Cardiac fibroblast (primary cell): ENCODE measurements at places on chromosomes 11 and 22.

DNA sequence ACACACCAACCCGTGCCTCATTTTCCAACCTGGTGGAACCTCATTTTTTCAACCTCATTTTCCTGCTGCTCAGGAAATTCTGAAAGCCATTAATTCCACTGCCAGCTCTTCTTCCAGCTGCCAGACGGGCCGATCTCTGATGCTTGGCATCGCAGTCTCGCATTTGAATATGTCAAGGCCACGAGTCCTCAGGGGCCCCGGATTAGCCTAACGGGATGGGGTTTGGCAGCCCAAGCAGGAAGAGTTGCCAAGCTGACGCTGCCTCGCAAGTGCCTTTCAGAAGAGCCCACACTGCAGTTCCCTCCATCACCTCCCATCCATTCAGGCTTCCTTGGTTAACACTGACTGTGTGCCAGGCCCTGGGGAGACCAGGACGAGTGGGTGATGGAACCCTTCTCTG, 8.7 kb downstream of the RASD2 start:
- DNase-seq: peak; percentile 41

- no peak for DNase-seq
Measured at GRCh38 chr11:57574061-57574460, 6.6 kb upstream of the UBE2L6 start.

GRCh38 chr11:95778699-95779098, 10.9 kb downstream of the FAM76B start:
- no peak for DNase-seq

DNA sequence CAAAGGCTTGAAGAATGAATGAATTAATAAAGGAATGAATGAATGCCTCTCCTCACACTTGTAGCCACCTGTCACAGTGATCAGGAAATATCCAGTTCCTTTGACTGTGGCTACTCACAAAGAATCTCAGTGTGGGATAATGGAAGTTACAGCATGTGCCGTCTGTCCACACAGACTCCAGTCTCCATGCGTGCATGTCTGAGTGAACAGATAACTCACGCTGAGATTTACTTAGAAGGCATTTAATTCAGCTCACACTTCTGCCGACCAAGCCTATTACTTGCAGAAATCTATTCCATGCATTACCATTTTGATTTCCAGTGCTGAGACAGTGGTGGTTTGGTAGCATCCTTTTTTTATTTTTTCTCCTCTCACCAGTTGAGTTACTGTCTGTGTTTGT, 32.3 kb upstream of the HMGXB4 start:
- DNase-seq: no peak

DNA sequence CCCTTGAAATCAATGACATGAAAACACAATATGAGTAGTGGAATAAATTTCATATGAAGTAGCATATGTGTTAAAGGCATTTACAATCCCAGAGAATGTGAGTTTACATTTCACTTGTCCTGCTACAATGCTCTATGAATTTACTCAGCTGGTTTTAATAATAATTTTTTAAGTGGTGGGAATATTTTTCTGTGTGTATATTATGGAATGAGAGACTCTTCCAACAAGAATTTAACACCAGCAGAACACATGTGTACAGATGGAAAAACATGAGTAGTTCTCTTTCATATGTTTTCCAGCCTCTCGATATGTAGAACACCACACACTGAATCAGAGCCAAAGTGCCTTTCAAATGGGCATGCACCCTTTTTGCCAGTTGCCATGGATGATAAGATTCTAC, 170.4 kb downstream of the MAML2 start:
- no peak for DNase-seq

DNA sequence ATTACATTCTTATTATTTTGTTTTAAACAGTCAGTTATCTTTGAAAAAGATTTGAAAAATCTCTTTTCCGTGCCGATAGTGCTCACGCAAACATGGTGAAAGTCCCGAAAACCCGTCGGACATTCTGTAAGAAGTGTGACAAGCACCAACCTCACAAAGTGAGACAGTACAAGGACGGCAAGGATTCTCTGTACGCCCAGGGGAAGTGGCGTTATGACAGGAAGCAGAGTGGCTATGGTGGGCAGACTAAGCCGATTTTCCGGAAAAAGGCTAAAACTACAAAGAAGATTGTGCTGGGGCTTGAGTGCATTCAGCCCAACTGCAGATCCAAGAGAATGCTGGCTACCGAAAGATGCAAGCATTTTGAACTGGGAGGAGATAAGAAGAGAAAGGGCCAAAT, 28.7 kb upstream of the CTSD start:
- no peak for DNase-seq

DNA sequence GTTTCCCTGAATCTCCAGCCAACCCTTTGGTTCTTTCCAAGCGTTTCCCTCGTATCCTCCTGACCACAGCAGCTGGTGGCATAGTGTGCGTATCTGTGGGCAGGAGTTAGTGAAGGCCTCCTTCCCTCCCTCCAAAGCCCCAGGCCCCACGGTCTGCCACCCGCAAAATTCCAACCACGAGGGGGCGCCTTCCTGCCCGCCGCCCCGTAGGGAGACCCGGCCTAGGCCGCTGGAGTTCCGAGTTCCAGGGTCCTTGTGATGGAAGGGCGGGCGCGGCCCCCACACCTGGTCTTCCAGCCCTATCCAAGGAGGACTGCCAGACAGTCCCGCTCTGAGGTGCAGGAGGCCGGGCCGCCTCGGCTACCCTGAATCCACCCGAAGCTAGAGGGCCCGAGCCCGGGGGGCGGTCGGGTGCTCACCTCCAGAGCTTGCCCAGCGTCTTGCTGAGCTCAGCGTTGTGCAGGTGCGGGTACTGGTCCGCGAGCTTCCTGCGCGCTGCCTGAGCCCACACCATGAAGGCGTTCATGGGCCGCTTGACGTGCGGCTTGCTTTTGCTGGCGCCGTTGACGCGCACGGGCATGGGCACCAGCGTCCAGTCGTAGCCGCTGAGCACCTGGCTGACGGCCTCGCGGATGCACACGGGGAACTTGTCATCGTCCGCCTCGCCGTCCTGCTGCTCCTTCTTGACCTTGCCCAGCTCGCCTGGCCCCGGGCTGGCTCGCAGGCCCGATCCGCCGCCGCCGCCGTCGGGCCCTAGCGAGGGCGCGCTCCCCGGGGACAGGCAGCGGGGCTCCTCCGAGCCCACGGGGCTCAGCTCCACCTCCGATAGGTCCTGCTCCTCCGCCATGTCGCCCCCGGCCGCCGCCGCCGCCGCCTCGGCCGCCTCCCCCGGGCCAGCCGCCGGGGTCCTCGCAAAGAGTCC, 1.2 kb downstream of the SOX10 start:
- DNase-seq: no peak

GRCh38 chr11:2869134-2869526, 16.4 kb downstream of the CDKN1C start:
- DNase-seq: no peak

- no peak for DNase-seq
Measured at GRCh38 chr22:48742191-48742555, 1085.5 kb downstream of the BRD1 start.

DNA sequence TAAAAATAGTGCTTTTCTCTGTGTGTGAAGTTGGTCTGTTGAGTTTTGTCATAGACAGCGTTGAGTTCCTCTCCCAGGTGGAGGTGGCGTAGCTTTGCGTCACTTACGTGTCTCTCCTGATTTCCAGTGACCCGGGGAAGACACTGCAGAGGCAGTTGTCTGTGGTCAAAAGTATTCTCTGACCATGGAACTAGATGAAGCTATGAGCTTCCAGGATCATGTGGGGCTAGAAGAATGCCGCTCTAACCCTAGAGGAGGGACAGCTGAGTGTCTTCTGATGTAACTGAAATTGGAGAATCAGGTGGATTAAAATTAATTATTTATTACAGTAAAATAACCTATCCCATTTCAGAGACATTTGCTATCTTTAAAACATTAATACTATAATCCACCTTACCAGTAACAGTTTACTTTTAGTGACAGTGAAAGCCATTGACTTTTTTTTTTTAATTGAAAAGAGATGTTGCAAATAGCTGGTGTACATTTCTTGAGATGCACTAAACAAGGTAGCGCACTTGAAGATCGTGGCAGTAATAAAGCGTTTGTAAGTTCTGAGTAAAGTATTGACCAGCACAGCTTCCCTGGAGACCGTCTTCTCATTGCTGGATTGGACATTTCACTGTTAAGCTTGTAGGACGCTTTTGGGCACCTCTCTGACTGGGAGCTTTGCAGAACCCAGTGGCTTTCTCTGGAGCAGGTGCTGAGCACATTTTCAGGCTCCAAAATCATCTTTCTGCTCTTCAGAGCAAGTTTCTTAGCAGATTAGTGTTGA, 9.7 kb downstream of the CAT start:
- no peak for DNase-seq

- DNase-seq: no peak
Measured at GRCh38 chr11:78100261-78100660, 20.6 kb upstream of the NDUFC2 start.

GRCh38 chr11:117189191-117189940, 9.8 kb upstream of the TAGLN start:
- no peak for DNase-seq

DNA sequence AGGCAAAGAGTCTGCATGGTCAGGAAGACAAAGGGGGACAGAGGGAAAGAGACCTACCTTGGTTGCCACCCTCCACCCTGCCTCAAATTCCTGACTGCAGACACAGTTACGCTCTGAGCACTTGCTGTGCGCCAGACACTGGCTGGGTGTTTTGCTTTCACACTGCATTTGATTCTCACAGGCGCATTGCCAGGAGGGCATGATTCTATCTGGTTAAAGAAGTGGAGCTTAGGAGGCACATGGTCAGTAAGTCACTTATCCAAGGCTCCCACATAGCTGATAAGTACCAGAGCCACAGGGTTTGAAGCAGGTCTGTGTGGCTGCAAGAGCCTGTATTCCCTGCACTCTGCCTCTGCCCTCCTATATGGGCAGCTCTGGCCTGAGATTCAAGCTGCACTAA, 103.9 kb downstream of the TIMP3 start:
- DNase-seq: peak; percentile 24

GRCh38 chr11:103601225-103601846, 435.1 kb upstream of the DDI1 start:
- peak; percentile 83 for DNase-seq

DNA sequence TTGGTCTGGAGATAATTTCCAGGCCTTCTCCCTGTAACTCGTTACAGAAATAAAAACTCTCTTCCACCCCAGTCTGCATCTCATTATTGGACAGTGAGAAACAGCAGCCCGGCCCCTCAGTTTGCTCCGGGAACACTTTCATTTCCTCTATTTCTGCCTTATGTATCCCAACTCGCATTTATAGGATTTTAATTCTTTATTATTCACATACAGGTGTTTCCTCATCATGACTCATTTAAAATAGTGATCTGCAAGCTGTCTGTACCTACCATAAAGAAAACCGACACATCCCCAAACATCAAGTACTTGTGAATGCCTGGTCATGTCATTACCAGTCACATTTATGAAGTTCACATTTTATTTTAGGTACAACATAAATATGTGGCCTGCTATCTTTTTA, 42.8 kb downstream of the PIWIL3 start:
- DNase-seq: no peak

GRCh38 chr11:67043572-67044349, 12.9 kb upstream of the RHOD start:
- DNase-seq: no peak

- peak; percentile 36 for DNase-seq
Measured at GRCh38 chr11:88680806-88681205, 343.3 kb upstream of the CTSC start.

DNA sequence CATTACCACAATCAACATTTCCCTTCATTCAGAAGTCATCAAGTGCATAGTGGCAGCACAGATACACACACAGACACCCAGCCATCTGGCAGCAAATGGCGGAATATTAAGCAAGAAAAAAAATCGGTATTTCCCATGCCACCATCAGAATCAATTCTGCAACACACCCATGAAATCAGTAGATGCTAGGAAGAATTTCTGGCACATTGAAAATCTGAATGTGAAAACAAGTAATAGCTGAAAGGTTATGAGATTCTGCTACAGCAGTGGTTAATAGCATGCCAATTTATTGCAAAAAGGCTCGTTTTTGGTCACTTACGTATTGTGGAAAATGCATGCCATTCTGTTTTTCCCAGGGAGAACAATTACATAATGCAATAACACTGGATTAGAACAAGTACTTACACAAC, 91.1 kb downstream of the PICALM start:
- DNase-seq: no peak

GRCh38 chr11:16956538-16957153, 57.6 kb downstream of the PLEKHA7 start:
- no peak for DNase-seq

DNA sequence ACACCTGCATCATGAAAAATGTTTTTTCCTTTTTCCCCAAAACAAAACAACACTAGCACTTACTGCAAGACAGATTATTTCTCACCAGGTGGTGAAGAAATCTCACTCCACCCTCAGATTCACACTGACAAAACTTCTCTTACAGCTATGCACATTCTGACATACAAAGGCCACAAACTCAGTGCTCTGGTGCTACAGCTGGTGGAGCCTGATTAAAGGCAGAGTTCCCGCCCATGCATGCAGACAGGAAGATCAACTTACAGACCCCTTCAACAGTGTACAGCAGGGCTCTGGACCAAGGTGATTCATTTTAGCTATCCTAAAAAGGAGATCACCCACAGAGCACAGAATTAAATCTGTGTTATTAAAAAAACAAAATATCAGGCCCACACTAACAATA, 112.6 kb downstream of the CADM1 start:
- no peak for DNase-seq

- no peak for DNase-seq
Measured at GRCh38 chr22:39773976-39774539, 119.5 kb downstream of the ENTHD1 start.

DNA sequence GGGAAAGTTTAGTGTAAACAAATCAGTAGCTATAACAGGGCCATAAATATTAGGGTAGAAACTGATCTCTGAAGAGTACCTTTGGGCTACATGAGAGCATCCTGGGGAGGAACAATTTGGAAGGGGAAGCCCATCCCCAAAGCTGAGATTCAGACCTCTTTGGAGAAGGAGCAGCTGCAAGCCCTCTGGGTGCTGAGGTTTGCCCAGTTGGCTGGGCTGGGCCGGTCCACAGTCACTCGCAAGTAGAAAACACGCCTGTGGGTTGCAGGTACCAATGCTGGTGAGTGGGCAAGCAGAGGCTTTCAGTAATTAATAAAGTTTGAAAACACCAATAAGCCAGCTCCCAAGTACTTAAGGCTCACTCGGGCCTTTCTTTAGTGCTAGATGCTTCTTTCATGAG, 124.5 kb downstream of the ARHGAP8 start:
- no peak for DNase-seq

- peak; percentile 30 for DNase-seq
Measured at GRCh38 chr11:18191376-18191775, 18.7 kb downstream of the MRGPRX4 start.
